ENCODE measurements at places on chromosomes 2 and 18.

DNA sequence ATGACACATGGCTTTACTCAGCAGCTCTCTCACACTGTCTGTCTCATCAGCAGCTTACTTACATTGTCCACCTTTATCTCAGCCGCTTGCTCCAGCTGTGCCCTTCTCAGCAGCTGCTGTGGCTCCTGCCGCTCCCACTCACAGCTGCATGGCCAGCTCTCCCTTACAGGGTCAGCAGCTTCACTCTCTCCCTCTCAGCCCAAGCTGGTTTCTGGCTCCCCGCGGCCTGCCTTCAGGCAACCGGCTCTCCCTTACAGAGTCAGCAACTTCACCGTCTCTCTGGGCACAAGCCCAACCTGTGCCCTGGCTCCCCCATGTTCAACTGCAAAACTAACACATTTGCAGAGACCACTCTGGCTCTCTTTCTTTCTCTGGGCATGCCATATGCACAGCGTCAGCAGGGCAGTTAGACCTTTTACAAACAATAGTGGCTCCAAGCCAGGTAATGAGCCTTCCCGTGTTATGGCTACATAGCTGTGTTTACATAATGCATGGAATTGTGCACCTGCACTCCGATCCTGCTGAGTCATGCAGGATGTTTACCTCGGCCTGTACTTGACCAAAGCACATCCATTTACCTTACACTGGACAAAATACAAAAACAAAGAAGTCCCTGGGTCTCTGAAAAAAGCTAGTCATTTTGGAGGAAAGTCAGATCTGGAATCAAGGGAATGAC, 167.3 kb downstream of the DOK6 start:
- no peak for DNase-seq

GRCh38 chr2:37283207-37283606, 41.4 kb downstream of the PRKD3 start:
- DNase-seq: no peak

DNA sequence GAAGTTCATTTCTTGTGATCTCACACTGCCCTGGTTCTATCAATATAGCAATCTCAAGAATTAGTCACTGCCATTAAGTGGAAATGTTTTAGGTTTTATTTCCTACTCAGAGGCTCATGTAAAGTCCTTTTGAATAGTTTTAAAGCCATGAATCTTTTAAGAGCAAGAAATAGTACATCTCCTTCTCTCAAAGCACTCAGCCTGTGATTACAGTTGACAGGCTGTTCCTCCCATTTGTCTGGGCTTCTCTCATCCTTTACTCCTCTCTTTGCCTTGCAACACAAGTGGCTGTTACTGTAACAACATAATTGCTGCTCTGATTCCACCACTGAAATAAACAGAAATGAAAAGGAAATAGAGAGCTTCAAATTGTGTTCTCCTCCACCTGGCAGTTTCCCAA, 18.4 kb downstream of the GRP start:
- no peak for DNase-seq

- no peak for DNase-seq
Observed at GRCh38 chr2:129297430-129297829, 682.0 kb upstream of the RAB6C start.

DNA sequence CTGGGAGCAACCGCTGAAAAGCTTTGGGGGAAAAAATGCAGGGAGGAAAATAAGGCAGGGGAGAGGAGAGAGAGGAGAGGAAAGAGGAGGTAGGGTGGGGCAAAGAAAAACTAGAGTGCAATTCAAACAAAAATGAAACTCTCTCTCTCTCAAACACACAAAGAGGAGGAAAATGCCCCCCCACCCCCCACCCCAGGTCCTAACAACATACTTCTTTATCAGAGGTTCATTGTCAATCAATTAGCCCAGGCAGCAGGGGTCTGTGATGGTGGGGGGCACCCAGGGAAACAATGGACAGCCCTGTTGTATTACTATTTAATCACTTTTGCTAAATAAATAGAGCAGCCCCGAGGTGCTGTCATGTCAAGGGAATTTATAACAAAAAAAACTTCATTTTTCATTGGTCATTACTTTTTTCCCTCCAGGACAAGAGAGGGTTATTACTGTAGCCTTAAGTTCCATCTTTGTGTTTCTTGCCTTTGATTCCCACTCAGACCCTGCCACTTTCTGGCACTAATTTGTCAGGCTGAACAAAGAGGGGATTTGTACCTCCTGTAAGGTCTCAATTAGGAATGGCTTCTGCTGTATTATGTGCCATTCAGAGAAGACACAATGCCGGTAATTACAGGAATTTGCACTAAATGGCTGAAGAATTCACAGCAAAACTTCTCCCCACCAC, 55.0 kb downstream of the PLEKHM3 start:
- no peak for DNase-seq

DNA sequence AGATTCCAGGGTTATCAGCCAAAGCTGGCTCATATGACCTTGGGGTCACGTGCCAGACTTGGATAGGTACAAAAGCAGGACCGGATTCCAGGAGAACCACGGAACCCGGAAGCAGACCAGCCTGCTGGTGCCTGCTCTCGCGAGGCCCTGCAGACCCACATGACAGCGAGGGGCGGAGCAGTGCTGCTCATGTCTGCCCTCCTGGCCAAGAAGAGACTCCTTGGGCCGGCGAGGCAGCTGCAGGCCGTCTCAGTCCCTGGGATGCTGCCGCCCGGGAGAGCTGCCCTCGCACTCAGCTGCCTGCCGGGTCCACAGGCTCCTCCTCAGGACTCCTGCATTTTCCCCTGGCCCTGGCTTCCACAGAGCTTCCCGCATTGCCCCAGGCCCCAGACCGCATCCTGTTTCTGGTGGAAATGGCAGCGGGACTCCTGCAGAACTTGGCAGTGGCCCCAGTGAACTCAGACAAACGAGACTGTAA, 739.5 kb downstream of the SOCS6 start:
- DNase-seq: no peak

DNA sequence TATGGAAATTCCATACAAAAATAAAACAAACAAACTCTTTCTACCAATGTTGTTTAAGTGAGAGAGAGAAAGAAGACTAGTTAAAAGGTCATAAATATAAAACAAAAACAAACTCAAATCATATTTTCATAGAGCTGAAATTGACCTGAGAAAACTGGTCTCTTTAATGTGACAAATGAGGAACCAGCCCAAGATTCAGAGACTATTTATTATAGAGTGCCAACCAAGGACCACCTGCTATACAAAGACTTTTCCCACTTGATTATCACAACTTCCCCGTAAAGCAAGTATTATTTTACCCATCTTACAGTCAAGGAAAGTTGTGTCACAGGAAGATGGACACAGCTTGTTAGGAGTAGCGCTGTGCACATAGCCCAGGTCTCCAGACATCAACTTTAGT, 13.3 kb downstream of the ANKRD44 start:
- peak; percentile 59 for DNase-seq

DNA sequence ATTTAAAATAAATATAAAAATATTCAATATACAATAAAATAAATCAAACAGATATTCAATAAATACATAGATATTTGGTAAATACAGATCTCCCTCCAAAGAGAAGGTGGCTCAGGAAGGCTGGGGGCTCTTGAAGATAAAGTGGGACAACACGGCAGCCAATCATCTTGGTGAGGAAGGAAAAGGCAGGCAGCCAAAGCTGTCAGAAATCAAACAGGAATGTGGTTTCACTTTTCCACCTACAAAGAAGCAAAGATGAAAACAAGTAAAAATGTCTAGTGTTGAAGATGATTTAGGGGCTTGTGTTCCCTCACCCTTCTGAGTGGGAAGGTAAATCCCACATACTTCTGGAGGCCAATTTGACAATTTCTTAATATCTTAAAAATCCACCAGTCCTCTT, 85.7 kb downstream of the B3GNT2 start:
- no peak for DNase-seq

DNA sequence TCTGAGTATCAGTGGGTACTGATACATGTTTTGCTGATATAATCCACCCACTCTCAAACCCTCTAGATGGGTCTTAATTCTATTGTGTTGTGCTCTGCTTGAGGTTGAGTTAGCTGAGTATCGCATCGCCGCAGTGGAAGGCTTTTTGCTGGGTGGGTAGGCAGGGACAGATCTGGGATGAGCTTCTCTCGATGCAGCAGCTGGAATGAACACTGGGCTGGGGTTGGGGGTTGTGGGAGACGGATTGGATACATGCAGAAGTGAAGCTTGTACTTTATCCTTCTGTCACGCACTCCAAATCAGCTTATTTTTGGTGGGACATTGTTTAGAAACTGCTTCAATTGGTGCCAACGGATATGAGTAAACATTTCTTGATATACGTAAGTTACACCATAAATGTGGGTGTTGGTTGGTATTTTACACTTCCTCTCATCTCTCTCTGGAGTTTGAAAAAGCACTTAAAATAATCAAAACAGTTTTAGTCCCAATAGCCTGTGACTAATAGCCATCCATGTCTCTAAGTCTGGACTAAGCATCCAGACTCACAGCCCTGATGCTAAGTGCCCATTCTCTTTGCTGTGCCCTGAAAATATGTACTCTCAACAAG, 107.1 kb downstream of the POLE4 start:
- DNase-seq: no peak

GRCh38 chr2:86044614-86045013, 61.1 kb downstream of the POLR1A start:
- no peak for DNase-seq

- no peak for DNase-seq
Observed at GRCh38 chr18:45156946-45157345, 458.3 kb upstream of the SLC14A2 start.

GRCh38 chr18:48975817-48976649, 25.3 kb upstream of the SMAD7 start:
- DNase-seq: no peak

DNA sequence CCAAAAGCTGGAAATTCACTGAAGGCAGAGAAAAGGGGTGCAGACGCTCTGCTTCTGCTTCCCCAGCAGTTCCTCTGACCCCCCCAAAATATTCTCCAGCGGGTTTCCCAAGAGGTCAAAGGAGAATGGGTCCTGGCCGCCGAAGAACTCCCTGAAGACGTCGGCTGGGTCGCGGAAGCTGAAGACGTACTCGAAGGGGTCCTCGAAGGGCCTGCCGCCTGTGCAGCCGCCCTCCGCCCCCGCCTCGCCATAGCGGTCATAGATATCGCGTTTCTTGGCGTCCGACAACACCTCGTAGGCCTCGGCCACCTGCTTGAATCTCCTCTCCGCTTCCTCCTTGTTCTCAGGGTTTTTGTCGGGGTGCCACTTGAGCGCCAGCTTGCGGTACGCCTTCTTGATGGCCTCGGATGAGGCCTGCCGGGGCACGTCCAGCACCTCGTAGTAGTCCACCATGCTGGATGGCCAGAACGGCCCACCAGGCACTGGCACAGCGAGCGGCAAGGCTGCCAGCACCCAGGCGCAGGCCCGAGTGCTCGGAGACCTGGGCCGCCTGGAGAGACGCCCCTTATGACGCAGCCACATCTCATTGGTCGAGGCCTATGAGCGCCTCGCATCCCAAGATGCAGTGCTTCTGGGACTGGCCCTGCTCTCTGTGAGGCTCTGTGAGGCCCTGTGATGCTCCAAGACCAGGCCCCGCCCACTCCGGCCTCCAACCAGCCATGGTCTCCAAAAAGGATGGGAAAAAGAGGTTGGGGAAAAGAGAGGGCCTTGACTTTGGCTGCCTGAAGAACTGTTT, 14.8 kb downstream of the UGT1A3 start:
- no peak for DNase-seq

DNA sequence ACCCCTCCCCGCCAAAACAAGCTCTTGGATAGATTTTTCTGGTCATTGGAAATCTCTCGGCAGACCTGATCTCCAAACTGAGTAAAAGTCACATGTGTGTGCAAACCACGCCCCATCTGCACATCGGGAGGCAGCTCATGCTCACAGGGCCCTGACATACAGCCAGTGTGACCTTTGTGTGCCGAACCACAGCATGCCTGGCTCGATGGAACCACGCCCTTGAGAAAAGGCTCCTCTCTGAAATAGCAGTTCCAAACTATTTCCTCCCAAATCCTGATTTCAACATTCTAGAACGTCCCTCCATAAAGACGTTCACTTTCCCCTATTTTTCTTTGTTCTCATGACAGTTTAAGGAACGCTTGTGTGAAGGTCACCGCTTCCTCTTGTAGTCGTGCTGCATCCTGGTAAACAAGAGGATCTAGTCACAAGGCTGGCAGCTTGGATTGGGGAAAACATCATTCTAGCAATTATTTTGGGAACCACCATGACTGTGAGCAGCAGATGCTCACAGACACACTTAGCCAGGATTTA, 59.3 kb upstream of the MAP4K4 start:
- no peak for DNase-seq

- DNase-seq: no peak
Observed at GRCh38 chr2:150469706-150470274, 17.7 kb downstream of the RND3 start.

- no peak for DNase-seq
Observed at GRCh38 chr18:24924066-24924716, 427.8 kb downstream of the ZNF521 start.

- DNase-seq: no peak
Observed at GRCh38 chr2:74392449-74392743, 12.3 kb upstream of the DCTN1 start.

DNA sequence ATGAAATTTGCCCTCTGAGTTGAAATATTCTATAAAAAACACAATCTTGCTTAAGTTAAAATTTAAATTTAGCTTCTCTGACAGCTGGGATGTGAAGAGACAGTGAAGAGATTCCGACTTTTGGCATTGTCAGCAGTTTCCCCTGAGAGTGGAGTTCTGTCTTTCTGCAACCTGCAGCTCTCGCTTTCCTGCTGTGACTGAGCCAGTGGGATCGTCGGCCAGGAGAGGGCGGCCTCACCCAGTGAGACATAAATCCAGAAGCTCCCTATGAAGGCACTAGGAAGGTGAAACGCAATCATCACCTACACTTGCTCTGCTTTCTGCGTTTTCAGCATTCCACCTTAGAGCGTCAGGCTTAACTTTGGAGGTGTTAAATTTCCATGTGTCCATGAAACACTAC, 75.4 kb upstream of the HNMT start:
- DNase-seq: peak; percentile 33

GRCh38 chr18:63752636-63753035, 22.6 kb upstream of the SERPINB7 start:
- DNase-seq: no peak

DNA sequence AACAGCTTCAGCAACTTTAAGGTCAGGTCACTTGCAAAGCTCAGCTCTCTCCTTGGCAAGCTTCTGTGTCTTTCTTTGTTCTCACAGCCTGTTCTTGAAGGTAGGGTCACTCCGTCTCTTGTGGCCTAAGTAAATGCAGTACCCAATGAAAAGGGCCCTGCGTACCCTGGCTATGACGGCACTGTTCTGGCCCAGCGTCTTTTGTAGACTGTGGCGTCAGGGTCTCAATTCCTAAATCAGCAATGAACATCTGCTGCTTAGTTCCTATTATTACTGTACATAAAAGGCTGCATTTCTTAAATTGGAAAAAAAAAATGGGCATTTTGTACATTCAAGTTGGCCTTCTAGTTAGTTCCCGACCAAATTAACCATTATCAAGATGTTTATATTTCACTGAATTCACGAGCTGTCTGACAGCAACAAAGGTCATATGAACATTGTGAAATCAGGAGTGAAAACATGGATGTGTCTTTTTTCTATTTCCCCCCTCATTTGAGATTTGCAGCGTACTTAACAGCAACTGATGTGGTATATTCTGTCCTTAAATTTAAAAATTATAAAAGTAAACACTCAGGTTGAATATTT, 17.0 kb upstream of the MTCL1 start:
- no peak for DNase-seq
